ENCODE measurements at places on chromosomes 4 and X. TPM values are rescaled to one million over a fixed set of nuclear protein-coding genes. Genes with fewer than 3 reads are reported as not detected.

The SLC4A4 gene
- total RNA-seq: 3.1 TPM

- DNase-seq: no peak
These were observed 121.2 kb upstream of the TLL1 start for GRCh38 chr4:165751882-165752281.

DNA sequence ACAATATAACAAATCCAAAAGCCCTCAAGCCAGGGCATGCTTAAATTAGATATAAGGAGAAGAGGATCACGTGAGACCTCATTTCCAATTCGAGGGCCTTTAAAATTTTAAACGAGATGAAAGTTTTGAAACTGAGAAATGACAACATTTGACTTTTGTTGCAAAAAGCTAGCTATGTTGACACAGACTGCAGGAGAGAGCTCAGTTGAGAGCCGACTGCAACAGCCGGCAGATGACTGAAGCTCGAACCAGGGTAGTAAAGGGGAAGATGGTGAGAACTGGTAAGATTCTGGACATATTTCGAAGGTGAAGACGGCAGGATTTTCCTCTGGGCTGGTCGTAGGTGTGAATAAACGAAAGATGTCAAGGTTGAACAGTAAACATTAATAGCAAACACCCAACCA lies 773 bp downstream of the PRMT9 start:
- DNase-seq: peak; percentile 50

- no peak for DNase-seq
These were observed 13.2 kb downstream of the HS3ST1 start for GRCh38 chr4:11415409-11416070.

GRCh38 chrX:131216828-131217227 lies 72.3 kb downstream of the IGSF1 start:
- no peak for DNase-seq

DNA sequence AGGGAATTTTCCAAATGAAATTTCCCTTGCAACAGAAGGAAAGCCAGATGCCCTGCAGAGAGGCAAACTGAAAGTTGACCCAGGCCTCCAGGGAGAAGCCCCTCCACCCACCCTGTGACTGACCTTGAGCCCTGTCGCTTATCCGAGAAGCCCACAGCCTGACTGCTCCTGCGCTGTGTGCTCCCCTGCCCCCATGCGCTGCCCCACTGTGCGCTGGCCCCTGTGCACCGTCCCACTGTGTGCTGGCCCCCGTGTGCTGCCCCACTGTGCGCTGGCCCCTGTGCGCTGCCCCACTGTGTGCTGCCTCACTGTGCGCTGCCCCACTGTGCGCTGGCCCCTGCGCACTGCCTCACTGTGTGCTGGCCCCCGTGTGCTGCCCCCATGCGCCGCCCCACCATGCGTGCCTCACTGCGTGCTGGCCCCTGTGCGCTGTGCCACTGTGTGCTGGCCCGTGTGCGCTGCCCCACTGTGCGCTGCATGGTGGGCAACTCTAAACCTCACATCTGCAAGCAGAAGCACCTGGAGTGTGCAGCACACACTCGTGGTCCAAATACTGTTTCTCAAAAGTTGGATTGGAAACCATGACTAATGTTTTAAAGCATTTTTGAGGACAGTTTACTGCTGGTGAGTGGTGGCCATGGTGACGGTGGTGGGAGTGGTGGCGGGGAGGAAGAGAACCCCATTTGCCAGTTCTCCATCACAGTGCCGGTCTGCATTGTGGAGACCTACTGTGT lies 8.3 kb upstream of the GRPEL1 start:
- DNase-seq: no peak

DNA sequence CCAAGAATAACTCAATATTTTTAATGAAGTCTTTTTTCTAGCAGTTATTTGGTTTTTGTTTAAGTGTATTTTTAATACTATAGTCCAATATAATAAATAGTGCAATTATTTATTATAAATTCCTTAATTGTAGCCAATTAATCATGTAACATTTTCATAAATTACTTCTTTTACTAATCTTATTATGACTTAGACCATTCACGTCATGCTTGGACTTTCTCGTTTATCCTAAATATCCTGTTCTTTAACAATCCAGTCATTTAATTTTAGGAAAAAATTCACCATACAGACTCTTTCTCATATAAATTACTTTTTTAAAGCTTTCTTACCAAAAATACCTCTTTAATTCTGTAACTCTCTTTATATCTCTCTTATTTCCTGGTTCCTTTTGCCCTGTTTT lies 350.1 kb downstream of the AR start:
- DNase-seq: no peak

DNA sequence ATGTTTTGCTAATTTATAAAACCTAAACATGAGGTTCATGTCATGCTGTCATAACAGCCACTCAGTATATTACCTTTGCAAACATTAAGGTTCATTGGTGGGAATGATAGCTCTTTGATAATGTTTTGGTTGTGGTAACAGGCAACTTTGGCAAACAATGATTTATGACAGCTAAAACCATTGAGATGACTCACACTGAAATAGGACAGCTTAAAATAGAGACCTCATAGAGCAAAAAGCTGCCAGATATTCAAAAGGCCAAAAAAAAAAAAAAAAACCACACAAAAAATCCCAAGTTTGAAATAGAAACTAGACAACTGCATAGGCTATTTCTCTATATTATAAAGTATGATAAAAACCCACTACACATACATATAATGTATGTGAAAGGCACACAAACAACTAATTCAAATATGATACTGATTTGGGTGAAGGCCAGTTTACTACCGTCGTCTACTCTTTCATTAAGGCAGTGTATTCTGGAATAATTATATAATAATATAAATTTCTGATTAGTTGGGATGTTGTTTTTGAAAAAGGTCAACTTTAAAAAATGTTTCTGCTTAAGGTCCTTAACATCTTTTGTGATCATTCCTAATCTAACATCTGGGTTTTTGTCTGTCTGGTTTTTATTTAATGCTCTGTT lies 646.0 kb upstream of the PITX2 start:
- DNase-seq: no peak

DNA sequence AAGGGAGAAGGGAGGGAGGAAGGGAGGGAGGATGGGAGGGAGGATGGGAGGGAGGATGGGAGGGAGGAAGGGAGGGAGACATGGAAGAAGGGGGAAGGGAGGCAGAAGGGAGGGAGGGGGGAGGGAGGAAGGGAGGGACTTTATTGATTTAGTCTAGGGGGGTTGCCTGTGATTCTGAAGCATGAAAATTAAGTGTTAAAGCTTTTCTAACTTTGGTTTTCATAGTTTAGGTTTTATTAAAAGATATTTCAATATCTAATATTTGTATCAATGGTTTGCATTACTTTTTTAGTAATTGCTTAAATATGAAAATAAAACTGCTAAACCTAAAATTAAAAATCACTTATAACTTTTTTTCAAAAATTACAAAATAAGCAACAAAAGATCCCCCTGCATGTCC lies 2.4 kb downstream of the PALLD start:
- DNase-seq: no peak

GRCh38 chr4:118909173-118909956 lies 20.7 kb downstream of the SYNPO2 start:
- no peak for DNase-seq

- no peak for DNase-seq
These were observed 1056.7 kb downstream of the STIM2 start for GRCh38 chr4:27917381-27917780.

DNA sequence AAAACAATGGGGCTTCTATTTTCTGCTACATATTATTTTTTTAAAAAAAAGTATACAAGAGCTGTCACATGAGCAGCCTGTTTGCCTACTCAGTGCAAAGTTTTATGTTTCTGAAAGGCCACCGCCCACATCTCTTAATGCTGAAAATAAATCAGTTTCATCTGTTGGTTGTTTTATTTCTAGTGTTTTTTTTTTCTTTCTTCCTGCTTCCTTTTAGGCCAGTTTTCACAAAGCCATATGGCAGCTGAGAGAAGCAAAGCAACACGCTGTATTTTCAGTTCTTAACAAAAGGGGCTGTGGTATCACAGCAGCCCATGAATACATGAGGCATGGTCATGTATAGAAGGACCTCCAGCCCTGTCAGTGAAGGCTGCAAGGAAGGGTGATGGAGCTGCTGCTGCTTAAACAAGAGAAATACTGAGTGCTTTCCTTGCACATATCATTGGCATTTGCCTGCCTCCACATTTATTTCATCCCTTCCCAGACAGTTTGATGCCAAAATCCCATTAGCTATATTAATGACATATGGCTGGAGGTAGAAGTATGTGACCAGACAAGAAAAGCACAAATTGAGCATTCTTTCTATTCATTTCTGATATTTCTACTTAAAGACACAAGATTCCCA lies 172.5 kb downstream of the PCDH18 start:
- no peak for DNase-seq

The NPY1R gene
- total RNA-seq: 1.8 TPM

The ZNF157 gene
- 0.40 TPM for total RNA-seq

- DNase-seq: peak; percentile 12
These were observed 111.0 kb upstream of the WDR17 start for GRCh38 chr4:175954685-175955084.

The CXCR3 gene
- total RNA-seq: 0.23 TPM

- no peak for DNase-seq
These were observed 9.6 kb upstream of the MTMR1 start for GRCh38 chrX:150683536-150684146.

GRCh38 chrX:71910986-71911730 lies 513 bp downstream of the NHSL2 start:
- DNase-seq: peak; percentile 22

- DNase-seq: no peak
These were observed 21.6 kb downstream of the CFAP97 start for GRCh38 chr4:185182239-185182638.

- no peak for DNase-seq
These were observed 91.7 kb upstream of the PHOX2B start for GRCh38 chr4:41839916-41840854.

The ZNF185 gene
- total RNA-seq: 3.5 TPM

- no peak for DNase-seq
These were observed 57.5 kb upstream of the SMIM10 start for GRCh38 chrX:134933248-134933647.

- DNase-seq: no peak
These were observed 32.2 kb downstream of the PLS3 start for GRCh38 chrX:115592997-115593734.

DNA sequence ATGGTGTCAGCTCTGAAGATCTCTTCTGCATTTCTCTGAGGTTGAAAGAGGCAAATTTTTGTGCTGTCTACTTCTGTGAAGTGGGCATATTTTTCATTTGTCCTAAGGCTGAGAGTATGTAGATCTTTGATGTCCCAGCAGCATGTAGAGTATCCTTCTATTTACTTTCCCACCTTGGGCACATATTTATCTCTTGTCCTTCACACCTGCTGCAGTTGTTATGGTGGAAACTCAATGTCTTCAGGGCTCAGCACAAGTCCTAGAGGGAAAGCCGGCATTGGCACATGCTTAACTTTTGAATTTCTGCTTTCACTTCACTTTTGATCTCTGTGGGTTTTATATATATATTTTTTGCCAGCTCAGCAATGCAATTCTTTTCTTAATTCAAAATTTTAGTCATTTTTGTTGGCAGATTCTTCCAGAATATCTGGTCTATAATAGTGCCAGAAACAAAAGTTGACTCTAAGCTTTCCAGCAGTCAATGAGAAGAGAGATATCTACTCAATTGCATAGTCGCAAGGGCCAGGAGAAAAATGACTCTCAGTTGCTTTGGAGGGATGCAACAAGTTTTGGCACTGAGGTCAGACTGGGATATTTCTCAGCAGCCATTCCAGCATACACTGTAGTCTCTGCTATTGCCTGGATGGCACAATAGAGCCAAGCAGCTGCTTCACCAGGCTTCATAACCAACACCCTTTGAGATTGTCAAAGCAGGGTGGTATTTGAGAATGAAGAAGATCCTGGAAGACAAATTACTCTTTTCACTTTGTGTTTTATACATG lies 127.8 kb upstream of the FAT1 start:
- no peak for DNase-seq

DNA sequence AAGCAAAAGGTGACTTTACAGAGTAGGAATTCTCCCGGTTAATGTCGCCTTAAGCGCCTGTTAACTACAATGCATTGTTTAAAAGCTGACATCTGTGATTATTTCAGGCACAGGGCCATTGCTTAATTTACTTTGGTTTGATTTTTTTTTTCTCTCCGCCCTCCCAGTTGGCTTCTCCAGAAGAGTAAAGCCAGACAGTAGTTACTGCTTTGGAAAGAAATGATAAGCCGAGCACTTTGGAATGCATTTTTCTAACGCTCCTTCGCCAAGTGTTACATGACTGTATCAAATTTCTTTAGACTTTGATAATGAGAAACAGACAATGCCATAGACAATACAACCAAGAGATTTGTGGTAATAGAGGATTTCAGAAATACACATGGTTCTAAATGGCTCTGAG lies 383.0 kb upstream of the TENM3 start:
- no peak for DNase-seq

GRCh38 chr4:42617030-42617429 lies 39.9 kb downstream of the ATP8A1 start:
- DNase-seq: no peak

The GCNA gene
- 0.92 TPM for total RNA-seq

DNA sequence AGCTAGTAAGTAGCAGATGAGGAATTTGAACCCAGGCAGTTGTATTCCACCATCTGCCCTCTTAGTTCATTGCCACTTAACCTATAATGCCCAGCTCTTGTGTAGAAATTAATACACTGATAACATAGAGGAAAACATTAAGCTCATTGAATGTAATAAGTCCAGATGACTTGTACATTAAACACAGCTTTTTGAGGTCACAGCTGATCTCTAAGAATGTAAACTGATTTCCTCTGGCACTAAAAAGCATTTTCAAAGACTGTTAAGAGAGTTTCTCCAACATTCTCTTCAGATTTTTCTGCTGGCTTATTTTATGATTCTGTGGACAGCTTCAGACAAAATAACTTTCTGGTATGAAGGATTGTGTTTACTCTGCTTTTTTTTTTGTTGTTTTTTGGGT lies 42.7 kb downstream of the HPRT1 start:
- DNase-seq: no peak

The PDCL2 gene
- total RNA-seq: not detected

The XK gene
- total RNA-seq: 0.84 TPM

GRCh38 chr4:66034262-66034661 lies 364.0 kb upstream of the EPHA5 start:
- DNase-seq: no peak

DNA sequence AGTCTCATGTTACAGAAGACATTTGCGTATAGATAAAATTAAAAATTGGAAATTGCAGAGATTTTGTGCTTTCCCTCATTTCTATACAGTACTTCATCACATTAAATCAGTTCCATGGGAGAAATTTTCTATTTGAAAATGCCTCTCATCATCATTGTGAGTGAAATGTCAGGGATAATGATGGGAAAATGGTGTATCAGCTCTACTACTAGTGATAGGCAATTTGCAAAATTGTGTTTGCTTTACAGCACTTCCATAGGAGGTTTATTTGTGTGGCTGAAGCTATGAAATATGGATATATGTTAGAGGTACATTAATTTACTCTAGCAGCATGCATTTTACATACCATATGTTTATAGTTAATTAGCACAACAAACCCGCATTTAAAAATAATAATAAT lies 21.0 kb upstream of the ANAPC4 start:
- no peak for DNase-seq

The CD38 gene
- 0.83 TPM for total RNA-seq

The ERVMER34-1 gene
- total RNA-seq: 0.51 TPM

The ADAMTS3 gene
- 6.0 TPM for total RNA-seq
